ENCODE measurements at places on chromosomes 1 and 21.

- DNase-seq, result no peak
Measured at GRCh38 chr1:36734356-36734755, 251.6 kb upstream of the CSF3R start.

GRCh38 chr1:227666286-227666685 lies 68.8 kb downstream of the JMJD4 start:
- no peak for DNase-seq

- no peak for DNase-seq
Measured at GRCh38 chr21:34115160-34115559, 41.8 kb downstream of the MRPS6 start.

DNA sequence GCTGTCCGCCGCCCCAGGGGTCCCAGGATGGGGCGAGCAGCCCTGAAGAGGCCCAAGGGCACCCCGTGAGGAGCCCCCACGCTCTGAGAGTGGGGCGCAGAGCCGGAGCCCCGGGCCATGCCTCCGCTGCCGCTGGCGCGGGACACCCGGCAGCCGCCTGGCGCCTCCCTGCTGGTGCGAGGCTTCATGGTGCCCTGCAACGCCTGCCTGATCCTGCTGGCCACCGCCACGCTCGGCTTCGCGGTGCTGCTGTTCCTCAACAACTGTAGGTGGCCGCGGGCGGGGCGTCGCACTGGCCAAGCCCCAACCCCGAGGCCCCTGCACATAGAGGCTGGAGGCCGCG lies 14.5 kb downstream of the AGRN start:
- DNase-seq, result no peak

- no peak for DNase-seq
Measured at GRCh38 chr21:36450511-36450910, 29.4 kb downstream of the CLDN14 start.

- no peak for DNase-seq
Measured at GRCh38 chr1:100187912-100188311, 9.9 kb upstream of the LRRC39 start.

GRCh38 chr1:156500793-156501506 lies 375 bp upstream of the MEF2D start:
- peak; percentile 94 for DNase-seq

GRCh38 chr1:195663549-195664280 lies 944.5 kb downstream of the KCNT2 start:
- no peak for DNase-seq

GRCh38 chr1:236543065-236543669 lies 19.4 kb downstream of the LGALS8 start:
- DNase-seq, result no peak

GRCh38 chr1:119903443-119903835 lies 7.1 kb upstream of the ADAM30 start:
- no peak for DNase-seq

GRCh38 chr1:197937892-197938291 lies 20.7 kb downstream of the LHX9 start:
- DNase-seq, result no peak

Data from activated CD4-positive, alpha-beta T cell treated with anti-CD3 and anti-CD28 coated beads for 48 hours (primary cell).